Renal pelvis (tissue), 12 donors: ENCODE measurements at places on chromosomes 1 and 21. TPM values are rescaled to one million over a fixed set of nuclear protein-coding genes. Genes with fewer than 3 reads are reported as not detected.

DNA sequence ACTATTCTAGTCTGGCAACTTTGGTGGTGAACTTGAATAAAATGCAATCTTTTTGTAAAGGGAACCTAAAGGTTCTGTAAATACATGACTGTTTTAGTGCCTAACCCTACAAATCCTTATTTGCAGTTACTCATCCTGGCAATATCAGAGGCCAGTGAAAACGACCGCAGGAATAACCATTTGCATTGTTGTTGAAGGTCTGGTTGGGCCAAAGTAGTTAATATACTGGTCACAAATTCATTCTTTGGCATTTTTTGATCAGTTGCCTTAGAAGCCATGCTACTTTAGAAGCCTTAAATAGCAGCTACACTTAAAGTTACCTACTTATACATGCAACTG lies 93.7 kb downstream of the AHCTF1 start:
- DNase-seq, result no peak

DNA sequence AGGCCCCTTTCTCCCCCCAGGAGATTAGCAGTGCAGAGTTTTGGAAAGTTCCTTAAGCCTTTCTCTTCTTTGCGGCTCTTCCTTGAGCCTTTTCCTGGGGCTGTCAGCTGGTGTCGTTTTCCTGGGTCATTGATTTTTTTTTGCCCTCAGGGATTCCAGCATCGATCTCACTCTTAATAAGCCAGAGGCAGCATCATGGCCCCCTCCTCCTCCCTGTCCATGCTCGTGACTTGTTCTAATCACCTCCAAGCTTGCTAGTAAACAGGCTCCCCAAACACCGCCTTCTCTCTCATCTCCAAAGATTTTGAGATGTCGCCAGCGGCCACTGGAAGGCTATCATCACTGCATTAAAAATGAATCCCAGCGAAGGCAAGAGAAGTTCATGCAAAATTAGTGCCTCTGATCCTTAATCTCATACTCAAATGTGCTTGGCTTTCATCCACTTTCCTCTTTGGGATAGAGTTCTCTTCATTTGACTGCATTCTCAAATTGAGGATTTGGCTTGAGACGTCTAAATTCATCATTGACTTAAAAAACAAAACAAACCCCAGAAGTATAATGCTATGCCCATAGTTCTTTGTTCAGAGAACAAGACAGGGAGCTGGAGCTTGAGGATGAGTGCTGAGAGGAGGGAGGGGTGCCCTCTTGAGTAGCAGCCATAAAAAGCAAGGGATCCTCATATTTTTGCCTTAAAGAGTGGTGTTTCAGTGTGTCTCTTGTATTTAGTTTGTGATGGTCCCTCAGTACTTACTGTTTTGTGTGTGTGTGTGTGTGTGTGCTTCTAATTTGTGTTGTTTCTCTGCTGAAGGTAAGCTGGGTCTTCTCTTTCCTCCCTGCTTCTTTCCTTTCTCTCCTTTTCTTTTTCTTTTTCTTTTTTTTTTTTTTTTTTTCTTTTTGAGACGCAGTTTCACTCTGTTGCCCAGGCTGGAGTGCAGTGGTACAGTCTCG lies 3.2 kb downstream of the EVA1C start:
- no peak for DNase-seq

DNA sequence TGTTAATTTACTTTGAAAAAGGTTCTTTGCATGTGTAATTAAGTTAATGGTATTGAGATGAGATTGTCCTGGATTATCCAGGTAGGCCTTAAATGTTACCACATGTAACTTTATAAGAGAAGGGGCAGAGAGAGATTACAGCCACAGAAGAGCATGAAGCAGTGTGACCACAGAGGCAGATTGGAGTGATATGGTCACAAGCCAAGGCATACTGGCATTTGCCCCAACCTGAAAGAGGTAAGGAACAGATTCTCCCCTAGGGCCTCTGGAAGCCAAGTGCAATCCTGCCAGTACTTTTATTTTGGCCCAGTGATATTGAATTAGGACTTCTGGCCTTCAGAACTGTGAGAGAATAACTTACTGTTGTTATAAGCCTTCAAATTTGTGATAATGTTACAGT lies 23.0 kb downstream of the RNF2 start:
- no peak for DNase-seq

- DNase-seq, result no peak
Observed at GRCh38 chr1:60936591-60937342, 145.6 kb upstream of the NFIA start.

- DNase-seq, result no peak
Observed at GRCh38 chr1:101144671-101145448, 92.0 kb upstream of the S1PR1 start.

GRCh38 chr21:42094811-42095210 lies 23.7 kb downstream of the UMODL1 start:
- DNase-seq, result no peak

GRCh38 chr1:43836267-43836951 lies 97.2 kb upstream of the ARTN start:
- DNase-seq, result peak; percentile 49

DNA sequence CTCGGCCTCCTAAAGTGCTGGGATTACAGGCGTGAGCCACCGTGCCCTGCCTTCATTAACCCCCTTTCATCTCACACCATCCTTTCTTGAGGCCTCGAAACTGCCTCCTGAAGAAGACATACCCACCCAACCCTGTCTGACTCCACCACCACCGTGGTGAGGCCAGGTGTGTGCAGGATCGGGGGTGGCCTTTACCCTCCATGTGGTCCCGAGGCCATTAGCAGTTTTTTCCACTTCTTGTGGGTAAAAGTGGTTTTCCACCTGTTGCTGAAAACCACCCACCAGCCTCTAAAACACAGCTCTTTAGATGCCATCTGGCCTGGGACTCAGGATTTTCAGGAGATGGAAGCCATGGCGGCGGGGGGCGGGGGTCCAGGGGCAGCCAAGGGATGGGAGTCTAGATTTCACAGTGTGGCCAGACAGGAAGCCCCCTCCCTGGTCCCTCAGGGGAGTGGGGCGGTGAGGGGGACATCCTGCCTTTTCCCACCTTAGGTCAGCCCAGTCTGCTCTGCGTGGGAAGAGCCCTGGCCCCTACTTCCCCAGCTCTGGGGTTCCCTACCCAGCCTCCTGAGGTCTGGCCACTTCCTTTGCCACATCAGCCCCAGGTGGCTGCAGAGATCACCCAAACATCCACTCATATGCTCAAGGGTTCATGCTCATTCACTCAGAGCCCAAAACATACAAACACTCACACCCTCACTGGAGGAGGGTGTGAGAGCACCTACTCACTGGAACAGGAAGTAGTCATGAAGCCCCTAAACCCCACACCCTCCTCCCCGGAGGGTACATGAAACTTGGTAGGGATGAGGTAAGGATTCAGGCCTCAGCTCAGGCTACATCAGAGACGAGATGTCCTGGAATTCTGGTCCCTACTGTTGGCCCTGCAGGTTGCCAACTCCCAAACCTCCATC lies 2.3 kb downstream of the FGR start:
- DNase-seq, result no peak

- peak; percentile 78 for DNase-seq
Observed at GRCh38 chr21:38913120-38913892, 107.6 kb downstream of the ETS2 start.

- no peak for DNase-seq
Observed at GRCh38 chr1:173474097-173474779, 2.9 kb upstream of the PRDX6 start.

DNA sequence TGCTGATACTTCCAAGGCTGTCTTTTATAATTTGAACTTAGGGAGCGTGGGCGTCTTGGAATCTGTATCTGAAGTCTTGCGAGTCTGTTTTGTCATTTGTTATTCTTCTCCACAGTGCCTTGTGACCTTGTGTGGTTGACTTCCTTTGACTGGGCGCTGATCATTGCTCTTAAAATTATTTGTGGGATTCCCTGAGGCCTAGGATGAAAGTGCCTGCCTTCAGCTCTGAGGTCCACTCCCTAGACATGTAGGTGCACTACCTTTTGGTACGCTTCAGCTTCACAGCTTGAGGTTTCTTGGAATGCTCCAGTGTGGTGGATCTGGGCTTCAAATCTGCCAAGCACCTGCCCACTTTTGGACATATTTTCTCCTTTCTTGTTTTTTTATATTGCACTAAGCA lies 50.2 kb upstream of the IGSF5 start:
- DNase-seq, result no peak

DNA sequence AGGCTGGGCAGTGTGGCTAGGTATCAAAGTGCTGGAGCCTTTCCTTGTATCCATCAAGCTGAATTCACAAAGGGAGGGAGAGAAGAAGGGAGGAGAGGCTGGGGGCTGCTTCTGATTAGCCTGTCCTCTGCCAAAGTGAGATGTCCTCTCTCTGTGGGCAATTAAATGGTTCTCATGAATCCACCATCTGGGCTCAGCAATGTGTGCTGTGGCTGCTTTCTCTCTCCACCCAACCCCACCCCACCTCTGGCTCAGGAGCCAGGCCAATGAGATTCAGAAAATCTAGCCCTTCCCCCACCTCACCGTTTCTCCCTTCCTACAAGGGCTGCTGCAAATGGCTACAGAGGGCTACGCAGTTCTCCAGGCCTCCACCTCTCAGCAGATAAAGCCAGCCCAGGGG lies 154.6 kb downstream of the TENT5C start:
- no peak for DNase-seq

- no peak for DNase-seq
Observed at GRCh38 chr1:201354901-201355295, 22.6 kb downstream of the TNNT2 start.

DNA sequence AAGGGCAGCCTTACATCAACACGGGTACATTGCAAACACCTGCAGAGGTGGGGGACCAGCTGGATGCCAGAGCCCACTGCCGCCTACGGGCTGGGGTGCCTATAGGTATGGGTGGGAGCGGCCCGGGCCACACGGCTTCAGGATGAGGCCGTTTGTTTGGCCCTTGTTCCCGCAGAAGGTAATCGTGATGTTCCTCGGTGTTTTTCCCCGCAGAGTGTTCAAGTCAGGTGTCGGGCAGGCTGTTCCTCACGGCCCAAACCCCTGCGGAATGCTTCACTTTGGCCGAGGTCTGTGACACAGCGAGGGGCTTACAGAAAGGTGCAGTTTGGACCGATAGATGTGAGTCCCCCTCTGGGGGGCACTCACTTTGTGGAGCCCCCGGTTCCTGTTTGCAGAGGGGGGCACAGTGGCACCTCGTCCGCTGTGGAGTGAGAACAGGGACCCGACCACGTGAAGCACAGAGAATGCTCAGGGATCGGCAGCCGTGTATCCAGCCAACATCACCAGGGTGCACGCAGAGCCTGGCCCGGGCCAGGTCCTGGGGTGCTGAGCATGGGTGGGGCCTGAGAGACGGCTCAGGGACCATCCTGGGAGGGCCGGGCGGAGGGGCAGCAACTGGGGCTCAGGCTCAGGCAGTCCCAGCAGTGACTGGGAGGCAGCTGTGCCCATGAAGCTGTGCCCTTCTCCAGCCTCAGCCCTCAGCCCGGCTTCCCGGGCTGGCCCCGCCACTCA lies 453 bp upstream of the TTLL10 start:
- no peak for DNase-seq

GRCh38 chr1:229664133-229664689 lies 38.2 kb downstream of the URB2 start:
- no peak for DNase-seq

GRCh38 chr1:1782399-1783221 lies 4.3 kb upstream of the NADK start:
- DNase-seq, result no peak

DNA sequence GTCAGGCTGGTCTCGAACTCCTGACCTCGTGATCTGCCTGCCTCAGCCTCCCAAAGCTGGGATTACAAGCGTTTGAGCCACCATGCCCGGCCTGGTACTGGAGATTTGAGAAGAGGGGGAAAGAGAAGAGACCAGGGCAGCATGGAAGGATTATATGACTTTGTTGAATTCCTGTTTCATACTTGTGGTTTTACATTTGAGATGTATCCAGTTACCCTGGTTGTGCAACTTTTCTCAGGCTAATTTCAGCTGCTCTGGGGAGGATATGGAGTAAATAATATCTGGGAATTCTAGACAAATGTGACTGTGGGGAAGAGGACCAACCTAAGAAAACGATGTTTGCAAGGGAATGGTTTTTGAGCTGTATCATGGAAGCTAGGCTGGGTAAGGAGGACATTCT lies 89.5 kb upstream of the GREM2 start:
- no peak for DNase-seq

DNA sequence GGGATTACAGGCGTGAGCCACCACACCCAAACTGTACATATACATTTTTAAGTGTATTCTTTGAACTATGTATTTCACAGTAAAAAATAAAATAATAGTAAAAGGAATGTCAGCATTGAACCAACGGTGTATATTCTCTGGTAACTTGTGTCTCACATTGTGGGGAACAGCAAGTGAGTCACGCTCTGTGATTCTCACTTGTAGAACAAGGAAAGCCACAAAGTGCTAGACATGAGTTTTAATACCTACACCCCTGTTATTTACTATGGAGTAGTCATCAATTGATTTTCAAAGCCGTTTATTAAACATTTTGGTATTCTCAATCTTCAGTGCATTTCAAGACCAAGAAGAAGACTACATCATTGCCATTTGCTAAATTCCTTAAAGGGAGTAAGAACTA lies 197.2 kb downstream of the GPATCH2 start:
- no peak for DNase-seq

- no peak for DNase-seq
Observed at GRCh38 chr1:116667078-116667574, 407 bp downstream of the IGSF3 start.

- DNase-seq, result no peak
Observed at GRCh38 chr21:45531393-45532215, 10.6 kb downstream of the SLC19A1 start.

DNA sequence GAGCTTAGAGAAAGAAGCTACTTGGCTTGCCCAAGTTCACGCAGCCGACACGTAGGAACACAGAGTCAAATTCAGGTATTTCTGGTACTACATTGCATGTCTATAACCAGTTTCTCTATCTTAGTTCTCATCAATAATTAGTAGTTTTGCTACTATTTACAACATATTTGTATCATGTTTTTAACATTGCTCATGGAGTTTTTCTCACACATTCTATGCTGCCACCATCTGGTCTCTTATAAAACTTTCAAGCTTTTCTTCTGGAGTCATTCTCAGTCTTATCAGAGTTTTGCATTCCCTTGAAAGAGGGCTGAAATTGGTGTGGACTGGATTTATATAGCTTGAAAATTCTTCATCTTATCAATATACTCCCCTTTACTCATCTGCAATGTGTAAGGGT lies 118.8 kb upstream of the PALMD start:
- no peak for DNase-seq

Gene CMPK1
- polyA plus RNA-seq, result 62.9 TPM

Gene CLCNKB
- 29.4 TPM for polyA plus RNA-seq

Gene PLPP3
- 101 TPM for polyA plus RNA-seq

Gene UMODL1
- polyA plus RNA-seq, result 0.10 TPM

Gene RHEX
- 3.3 TPM for polyA plus RNA-seq

Gene F5
- polyA plus RNA-seq, result 4.3 TPM
